ENCODE measurements at places on chromosomes 12 and 14.

- H3K4me1 ChIP-seq = peaks cover 9% of the 10 kb centered on the region
- no peak for DNase-seq
- no peaks in the 10 kb centered on the region for H3K36me3 ChIP-seq
- no peak overlapping the region for H3K27ac ChIP-seq
Observed at GRCh38 chr12:108190529-108190928, 61.4 kb downstream of the WSCD2 start.

- H3K27ac ChIP-seq = no peak overlapping the region
- no peaks in the 10 kb centered on the region for H3K4me1 ChIP-seq
- no peaks in the 10 kb centered on the region for H3K27me3 ChIP-seq
Observed at GRCh38 chr14:29016050-29016900, 249.7 kb downstream of the FOXG1 start.

GRCh38 chr14:58467575-58467974, 40.1 kb downstream of the KIAA0586 start:
- no peak overlapping the region for H3K27ac ChIP-seq
- H3K27me3 ChIP-seq = no peaks in the 10 kb centered on the region
- no peak for DNase-seq
- H3K4me1 ChIP-seq = no peaks in the 10 kb centered on the region
- H3K4me3 ChIP-seq = no peak overlapping the region

DNA sequence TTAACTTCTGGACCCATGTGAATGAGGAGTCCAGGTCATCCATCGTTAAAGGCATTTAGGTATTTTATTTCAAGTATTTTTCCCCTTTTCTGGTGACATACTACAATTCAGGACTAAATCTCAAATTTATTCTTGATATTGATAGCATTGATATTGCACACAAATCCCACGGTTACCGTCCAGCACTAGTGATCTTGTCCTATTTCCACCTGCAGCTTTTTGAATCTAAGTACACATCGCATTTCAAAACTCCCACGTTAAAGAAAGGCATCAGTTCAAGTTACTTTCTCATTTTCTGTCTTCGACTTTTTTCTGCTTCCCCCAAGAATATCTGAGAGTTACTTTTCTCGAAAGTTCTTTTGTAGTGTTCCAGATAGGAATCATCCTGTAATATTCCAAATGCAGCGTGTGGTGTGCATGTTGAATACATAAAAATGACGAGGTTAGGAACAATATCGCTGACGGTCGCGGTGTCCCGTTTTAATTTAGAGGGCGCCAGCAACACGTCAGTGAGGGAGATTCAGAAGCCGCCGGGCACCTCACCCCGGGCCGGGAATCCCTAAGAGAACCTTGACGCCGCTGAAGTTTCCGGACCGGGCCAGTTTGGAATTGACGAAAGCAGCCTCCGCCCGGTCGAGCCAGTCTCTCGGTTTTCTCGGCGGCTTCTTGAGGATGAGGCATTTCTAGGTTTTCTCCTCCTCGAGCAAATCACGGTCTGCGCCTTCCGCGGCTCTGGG, 569 bp upstream of the RGS6 start:
- no peak overlapping the region for H3K27ac ChIP-seq
- no peak for DNase-seq
- peak overlapping the region; percentile 2 for H3K4me3 ChIP-seq
- H3K27me3 ChIP-seq = peaks cover 44% of the 10 kb centered on the region
- peaks cover 6% of the 10 kb centered on the region for H3K4me1 ChIP-seq
- H3K36me3 ChIP-seq = no peaks in the 10 kb centered on the region

GRCh38 chr12:2794191-2794735, 507 bp upstream of the FKBP4 start:
- peak overlapping the region; percentile 38 for H3K27ac ChIP-seq
- DNase-seq = no peak
- peaks cover 13% of the 10 kb centered on the region for H3K36me3 ChIP-seq
- peaks cover 10% of the 10 kb centered on the region for H3K4me1 ChIP-seq

- no peak for DNase-seq
- no peaks in the 10 kb centered on the region for H3K4me1 ChIP-seq
- no peak overlapping the region for H3K4me3 ChIP-seq
- no peak overlapping the region for H3K27ac ChIP-seq
Observed at GRCh38 chr12:117178745-117179144, 11.5 kb downstream of the FBXO21 start.

GRCh38 chr12:38956337-38956736, 50.9 kb upstream of the CPNE8 start:
- no peak overlapping the region for H3K4me3 ChIP-seq
- no peak for DNase-seq

All from osteocyte (in vitro differentiated cells).